ENCODE measurements at places on chromosomes 13 and 19.

GRCh38 chr13:30867089-30867669 is 38.9 kb upstream of the MEDAG start:
- DNase-seq = no peak

DNA sequence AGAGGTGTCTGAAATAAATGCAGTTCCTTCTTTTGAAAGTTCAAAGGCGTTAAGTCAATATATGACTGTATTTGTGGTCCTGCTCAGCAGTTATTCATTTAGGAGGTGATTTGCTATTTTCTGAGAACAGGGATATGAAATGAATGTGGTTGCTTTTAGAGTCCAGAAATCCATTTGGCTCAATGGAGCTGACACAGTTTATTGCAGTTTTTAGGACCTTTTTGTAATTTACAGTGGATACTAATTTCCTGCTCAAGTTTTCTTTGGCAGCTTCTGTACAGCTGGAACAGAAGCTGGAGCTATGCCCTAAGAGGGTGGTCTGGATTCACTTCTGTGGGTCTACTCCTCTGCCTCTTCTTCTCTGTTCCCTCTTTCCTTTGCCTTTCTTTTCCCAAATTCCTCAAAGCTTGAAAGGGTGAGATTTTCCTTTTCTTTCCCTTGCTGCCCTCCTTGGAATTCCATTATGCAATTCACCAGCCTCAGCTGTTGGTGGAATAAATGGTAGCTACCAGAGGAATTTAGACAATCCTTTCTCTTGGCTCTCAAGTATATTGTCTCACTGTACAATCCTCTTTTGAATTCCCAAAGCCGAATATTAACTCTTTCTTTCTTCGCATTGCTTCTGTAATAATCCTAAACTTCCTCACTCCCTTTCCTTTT is 39.9 kb downstream of the ITGBL1 start:
- no peak for DNase-seq

GRCh38 chr13:98922306-98922705 is 55.6 kb downstream of the DOCK9 start:
- no peak for DNase-seq

DNA sequence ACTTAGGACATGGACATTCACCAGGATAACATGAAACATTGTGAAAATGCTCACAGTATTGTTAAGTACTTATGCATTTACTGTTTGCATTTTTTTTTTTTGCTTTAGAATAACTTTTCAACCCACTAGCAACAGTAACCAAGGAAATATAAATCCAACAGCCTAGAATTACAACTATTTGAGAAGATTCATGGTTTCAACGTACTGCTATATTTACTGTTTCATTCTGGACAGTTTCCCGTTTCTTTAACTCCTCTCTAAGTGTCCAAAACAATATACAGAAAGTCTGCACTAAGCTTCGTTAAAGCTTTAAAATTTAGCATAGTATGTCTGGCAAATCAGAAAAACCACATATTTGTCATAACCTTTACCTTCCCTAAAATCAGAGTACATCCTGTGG is 2.7 kb downstream of the SMAD9 start:
- no peak for DNase-seq

GRCh38 chr13:36131222-36131930 is at the start of gene DCLK1:
Gene DCLK1 (minus strand): TSS chr13:36131382.
- DNase-seq = no peak

GRCh38 chr13:75621147-75621546 is 15.0 kb upstream of the LMO7 start:
- DNase-seq = no peak
